ENCODE measurements at places on chromosomes 4 and X.

GRCh38 chr4:188282471-188283232 lies 143.4 kb downstream of the TRIML1 start:
- no peak for DNase-seq

- DNase-seq = no peak
These were observed 28.0 kb downstream of the NYX start for GRCh38 chrX:41475191-41475590.

- no peak for DNase-seq
These were observed 127.2 kb downstream of the FNIP2 start for GRCh38 chr4:158895797-158896576.

DNA sequence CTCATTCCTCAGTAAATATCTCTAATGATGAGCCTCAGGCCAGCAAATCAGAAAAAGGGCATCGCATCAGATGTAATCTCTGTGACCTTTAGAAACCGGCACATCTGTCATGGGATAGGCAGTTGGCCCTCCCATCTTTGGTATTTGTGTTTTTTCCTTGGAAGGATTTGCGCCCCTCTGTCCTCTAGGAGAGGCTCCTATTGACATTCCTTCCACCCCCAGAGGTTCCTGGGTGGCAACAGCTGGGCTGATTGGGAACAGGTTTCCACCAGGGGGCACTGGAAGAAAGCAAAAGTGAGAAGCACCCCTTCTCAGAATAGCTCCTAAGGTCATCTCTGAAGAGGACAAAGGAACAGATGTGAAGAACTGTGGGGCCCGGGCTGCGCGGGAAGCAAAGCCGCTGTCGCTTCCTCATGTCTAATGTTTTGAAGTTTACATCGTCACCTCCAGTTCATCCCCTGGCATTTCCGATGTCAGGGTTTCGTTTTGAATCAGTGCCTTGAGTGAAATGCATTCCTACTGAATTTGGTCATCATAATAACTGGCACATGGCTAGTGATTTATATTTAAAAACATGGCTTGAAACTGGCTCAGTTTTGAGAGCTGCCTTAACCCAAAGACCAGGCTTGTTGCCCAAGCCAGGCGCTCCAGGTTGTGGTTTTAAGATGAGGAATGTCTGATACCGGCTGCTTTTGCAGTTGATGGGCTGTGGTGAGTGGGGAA lies 6.2 kb downstream of the TXK start:
- DNase-seq = peak; percentile 83

- no peak for DNase-seq
These were observed 8.5 kb upstream of the PCDH19 start for GRCh38 chrX:100418556-100418955.

DNA sequence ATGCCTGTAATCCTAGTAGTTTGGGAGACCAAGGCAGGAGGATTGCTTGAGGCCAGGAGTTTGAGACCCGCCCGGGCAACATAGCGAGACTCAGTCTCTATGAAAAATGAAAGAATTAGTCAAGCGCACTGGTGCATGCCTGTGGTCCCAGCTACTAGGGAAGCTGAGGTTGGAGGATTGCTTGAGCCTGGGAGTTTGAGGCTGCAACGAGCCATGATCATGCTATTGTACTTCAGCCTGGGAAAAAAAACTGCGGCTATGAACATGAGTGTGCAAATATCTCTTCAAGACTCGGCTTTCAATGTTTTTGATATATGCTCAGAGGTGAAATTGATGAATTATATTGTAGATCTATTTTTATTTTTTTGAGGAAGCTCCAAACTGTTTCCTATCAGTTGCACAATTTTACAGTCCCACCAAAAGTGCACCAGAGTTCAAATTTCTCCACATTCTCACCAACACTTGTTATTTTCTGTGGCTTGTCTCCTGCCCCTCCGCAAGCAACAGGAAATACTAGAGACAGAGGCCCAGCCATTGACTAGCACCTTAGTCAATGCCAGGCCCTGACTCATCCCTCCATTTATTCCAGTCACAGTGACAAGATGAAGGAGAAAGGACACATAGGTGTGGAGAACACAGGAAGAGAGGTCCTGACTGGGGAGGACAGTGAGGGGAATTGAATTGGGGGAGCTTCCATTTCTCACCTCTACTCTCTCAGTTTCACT lies 33.1 kb upstream of the ZNF41 start:
- DNase-seq = no peak

DNA sequence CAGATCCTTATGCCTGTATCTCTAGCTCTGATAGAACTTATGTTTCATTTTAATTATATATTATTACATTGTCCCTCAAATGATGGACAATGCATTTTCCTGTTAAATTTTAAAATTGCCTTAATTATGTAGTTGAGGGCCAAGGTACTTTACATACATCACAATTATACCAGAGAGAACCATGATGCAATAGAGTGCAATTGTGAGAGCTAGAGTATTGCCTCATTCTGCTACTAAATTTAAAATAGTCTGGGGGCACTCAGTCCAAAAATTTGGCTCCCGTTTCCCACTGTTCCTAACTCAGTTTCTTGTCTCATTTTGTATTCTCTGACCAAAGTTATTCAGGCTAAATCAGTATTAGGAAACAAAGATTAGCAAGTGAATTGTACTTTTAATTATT lies 378.5 kb upstream of the ZFP42 start:
- DNase-seq = no peak

DNA sequence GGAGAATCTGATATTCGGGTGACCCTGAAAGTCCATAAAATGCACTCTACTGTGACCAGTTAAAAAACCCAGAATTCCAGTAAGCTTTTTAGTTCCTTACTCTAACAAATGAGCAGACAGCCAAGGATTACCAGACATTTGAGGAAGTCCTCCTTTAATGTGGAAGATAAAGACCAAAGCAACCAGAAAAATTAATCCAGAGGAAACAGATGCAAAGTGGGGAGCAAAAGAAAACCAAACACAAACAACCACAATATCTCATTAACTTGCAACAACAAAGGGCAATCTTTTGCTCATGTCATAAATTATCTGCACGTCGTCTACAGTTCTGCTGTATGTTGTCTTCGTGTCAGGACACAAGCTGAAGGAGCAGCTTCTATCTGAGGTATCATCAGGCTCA lies 164.4 kb downstream of the PJA1 start:
- DNase-seq = no peak

- no peak for DNase-seq
These were observed 72.7 kb downstream of the SHISA3 start for GRCh38 chr4:42470023-42470422.

DNA sequence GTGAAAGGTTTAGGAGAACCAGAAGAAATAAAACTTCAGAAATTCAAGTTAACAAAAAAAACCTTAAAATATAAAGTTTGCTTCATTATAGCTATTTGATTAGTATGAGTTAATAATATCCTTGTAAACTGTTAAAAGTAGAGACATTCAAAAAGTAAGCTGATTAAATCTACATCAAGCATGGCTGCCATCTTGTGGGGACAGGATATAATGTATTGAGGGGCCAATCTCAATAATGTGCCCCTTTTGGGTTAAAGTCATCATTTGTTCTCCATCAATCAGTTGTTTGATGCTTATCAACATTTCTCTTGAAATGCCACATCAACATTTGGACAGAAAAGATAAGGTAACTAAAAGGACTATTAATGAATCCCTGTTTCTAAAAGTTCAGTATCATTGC lies 4.6 kb upstream of the GRID2 start:
- DNase-seq = no peak

- no peak for DNase-seq
These were observed 207.1 kb upstream of the NHS start for GRCh38 chrX:17167915-17168314.

- DNase-seq = no peak
These were observed 60.2 kb downstream of the PDGFRA start for GRCh38 chr4:54289316-54289715.

DNA sequence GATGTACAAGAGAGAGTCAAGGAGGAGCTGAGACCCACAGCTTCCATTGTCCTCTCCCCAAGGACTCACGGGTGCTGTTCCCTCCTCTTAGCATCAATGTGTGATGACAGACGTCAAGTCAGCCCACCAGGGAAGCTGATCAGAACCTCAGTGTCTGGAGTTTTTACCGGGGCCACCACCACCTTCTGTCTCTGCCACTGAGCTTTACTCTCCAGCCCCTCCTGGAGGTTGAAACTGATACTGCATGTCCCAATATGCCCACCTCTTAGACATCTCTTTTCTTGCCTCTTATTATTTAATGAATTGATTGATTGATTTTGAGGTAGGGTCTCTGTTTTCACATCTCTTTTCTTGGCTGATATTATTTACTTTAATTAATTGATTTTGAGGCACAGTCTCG lies 10.3 kb upstream of the AKAP17A start:
- no peak for DNase-seq

- peak; percentile 15 for DNase-seq
These were observed 101.2 kb downstream of the ZNF674 start for GRCh38 chrX:46444011-46444410.

- no peak for DNase-seq
These were observed 486 bp downstream of the CLCN3 start for GRCh38 chr4:169620880-169621248.

- no peak for DNase-seq
These were observed 9.4 kb downstream of the DAPP1 start for GRCh38 chr4:99826016-99826415.

GRCh38 chr4:40285692-40286091 lies 49.4 kb upstream of the CHRNA9 start:
- no peak for DNase-seq

GRCh38 chrX:130552444-130553073 lies 150.8 kb downstream of the RBMX2 start:
- DNase-seq = no peak

- no peak for DNase-seq
These were observed 255.4 kb downstream of the NKX6-1 start for GRCh38 chr4:84243685-84244084.

DNA sequence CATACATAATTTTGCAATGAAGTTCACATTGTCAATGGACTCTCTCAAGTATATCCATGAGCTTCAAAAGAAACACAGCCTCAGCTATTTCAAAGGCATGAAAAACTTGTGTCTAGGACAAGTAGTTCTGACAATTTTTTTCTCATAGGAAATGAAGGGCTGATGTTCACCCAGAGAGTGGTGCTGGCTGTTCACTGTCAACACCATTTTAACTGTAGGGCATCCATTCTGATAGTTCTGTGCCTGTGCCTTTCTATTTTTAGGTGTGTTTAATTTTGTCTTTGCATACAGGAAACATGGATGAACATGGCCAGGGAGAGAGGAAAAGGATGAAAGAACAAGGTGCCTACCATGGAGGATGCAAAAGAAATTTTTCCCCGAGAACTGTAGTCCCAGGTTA lies 135.3 kb upstream of the MAP9 start:
- no peak for DNase-seq

GRCh38 chr4:173039617-173040577 lies 128.7 kb upstream of the GALNT7 start:
- no peak for DNase-seq

DNA sequence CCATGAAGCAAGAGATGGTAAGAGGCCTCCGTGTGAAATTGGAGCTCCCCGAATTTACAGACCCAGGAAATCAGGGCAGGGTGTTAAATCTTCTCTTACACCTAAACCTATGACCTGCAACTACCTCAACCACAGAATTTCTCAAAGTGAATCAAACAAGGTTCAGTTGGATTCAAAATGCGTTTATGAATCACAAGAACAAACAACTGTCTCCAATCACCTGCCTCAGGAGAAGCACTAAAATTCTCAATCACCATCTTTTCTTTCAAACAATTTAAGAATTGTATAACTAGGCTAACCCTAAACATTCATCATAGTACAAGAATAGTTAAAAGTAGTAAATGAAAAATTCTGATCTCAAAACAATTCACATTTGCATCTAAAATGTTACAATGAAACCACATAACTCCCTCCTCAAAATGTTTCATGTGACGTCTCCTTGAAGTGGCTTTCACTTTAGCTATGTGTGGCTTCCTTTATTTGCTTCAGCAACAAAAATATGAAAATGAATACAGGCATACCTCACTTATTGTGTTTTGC lies 19.2 kb downstream of the PPP3CA start:
- no peak for DNase-seq

DNA sequence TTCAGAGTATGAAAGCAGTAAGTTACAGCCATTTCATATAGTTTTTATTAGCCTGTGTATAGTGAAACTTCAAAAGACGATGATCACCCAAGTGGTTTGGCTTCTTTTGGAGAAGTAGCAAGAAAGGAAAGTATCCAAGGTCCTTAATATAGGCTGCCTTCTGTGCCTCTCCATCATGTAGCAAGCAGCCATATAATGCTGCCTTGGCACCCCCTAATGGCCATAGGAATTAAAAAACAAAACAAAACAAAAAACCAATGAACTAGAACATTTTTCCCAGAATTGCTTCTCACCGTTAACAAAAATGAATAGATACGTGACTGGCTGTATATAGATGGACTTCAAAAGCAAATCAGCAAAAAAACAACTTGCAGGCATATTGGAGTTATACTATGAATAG lies 18.9 kb downstream of the LAMP2 start:
- DNase-seq = no peak

GRCh38 chrX:22095286-22095685 lies 63.2 kb downstream of the PHEX start:
- DNase-seq = no peak

DNA sequence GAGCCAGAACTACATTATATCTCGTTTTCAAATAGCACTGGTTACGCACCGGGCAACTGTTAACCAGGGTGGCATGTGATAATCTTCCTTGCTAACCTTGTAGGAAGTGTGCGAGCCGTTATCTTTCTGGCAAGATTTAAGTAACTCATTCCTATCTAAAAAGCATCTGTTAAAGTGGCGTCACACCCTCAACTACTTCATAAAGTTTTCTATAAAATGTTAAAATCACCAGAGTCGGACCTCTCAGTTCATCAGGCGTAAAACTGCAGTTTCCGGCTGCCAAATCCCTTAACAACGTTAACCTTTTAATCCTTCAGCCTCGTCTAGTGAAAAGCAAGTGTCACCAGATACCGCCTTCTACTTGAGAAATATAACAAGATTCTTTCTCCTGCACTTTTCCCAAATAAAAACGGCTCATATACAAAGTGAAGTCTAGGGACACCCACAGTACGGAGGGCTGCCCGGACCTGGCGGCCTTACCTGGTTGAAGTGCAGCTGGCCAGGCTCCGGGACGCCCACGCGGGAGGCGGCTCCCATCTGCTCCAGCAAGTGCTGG lies 1.2 kb downstream of the SLC39A8 start:
- DNase-seq = no peak

GRCh38 chrX:13180807-13181206 lies 136.4 kb upstream of the FAM9C start:
- DNase-seq = no peak

DNA sequence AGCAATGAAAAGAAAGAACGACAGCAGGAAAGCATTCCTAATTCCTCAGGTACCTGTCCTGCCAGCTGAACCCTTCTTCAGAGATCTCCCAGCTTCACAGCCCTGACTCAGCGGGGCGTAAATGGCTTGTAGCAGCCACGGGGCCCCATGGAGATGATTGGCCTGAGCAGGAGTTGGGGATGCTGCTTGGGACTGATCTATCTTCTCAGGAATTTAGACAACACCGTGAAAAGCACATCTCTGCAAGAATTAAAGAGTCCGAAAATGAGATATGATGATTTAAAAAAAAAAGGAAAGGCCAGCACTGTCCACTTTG lies 22.5 kb upstream of the SLC25A4 start:
- DNase-seq = no peak

GRCh38 chrX:132444936-132445335 lies 43.9 kb downstream of the MBNL3 start:
- DNase-seq = no peak

GRCh38 chr4:99815597-99816011 lies 1.0 kb upstream of the DAPP1 start:
- no peak for DNase-seq
